ENCODE measurements at places on chromosomes 12 and 14.

- no peak for DNase-seq
Observed at GRCh38 chr12:110745542-110746284, 3.0 kb upstream of the PPP1CC start.

DNA sequence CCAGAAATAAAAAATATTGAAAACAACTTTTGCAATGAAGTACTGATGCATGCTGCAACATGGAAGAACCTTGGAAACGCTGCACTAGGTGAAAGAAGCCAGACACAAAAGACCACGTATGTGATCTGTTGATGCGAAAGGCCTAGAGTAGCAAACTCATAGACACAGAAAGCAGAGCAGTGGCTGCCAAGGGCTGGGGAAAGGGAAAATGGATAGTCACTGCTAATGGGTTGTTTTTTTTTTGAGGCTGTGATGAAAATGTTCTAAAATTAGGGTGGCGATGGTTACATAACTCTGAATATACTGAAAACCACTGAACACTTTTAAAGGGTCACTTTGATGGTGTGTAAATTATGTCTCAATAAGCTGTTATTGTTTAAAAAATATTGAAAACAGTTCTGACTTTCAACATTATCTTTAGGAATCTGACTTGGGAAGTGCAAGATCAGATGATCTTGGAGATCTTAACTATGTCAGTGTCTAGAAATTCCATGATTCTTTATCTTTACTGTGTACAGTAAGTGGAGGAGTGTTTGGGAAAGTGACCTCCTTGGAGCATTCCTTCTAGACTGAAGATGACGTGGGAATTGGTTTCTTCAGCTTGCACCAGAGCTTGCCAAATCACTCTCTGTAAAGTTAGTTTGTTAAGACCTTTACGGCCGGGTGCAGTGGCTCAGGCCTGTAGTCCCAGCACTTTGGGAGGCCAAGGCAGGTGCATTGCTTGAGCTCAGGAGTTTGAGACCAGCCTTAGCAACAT lies 12.4 kb downstream of the MLXIP start:
- no peak for DNase-seq

DNA sequence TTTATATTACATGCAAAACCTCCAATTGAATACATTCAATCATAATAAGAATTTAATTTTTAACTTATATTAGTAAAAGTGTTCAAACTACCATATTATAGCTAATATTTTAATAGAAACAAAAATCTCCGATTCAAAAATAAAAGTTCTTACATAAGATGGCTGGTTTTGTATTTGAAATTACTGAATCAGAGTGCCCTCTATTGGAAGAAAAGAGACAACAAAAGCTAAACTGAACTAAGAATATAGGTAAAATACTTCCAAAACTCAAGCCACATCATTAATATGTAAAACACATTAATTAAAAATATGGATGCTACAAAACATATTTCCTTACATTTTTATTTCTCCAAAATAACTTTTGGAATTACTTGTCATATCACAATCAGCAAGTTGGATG lies 120.3 kb downstream of the GARIN6 start:
- DNase-seq: no peak

- no peak for DNase-seq
Observed at GRCh38 chr12:120851444-120851843, 52.7 kb downstream of the SPPL3 start.

GRCh38 chr14:59566725-59567124 lies 9.9 kb downstream of the CCDC175 start:
- DNase-seq: no peak

GRCh38 chr14:23877538-23878180 lies 75.9 kb upstream of the DHRS4 start:
- no peak for DNase-seq

DNA sequence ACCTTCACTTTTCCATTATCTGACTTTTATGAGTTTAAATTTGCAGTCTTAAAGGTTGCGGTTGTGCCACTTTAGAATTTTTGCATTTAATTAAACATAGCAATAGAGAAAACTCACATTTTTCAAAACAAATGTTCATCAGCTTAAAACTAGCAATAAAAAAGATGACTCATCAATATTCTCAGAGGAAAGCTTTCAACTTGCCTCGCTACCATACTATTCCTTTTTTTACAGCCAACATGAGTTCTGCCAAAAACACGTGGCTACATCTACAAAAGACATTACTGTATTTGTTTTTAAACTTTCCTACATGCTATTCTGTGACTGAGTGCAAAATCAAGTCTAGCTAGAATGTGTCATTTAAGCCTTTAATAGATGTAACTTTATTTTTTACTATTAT lies 497.1 kb downstream of the RPS29 start:
- no peak for DNase-seq

DNA sequence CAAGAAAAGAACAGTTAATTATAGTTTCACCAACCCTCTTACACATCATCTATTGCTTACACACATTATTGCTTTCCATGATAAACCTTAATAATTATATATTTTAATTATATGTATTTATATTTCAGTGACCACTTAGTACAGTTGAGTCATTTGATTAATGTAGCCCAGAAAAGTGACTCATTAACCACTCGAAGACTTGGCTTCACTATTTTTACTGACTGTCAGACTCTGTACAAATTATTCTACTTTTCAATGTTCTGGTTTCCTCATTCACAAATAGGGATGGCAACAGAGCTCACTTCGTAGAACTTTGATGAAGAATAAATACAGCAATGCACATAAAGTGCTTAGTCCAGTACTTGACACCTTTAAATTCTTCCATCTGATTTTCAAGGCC lies 98.3 kb downstream of the CFAP54 start:
- no peak for DNase-seq

GRCh38 chr12:2054091-2055018 lies 1.6 kb downstream of the CACNA1C start:
- no peak for DNase-seq

DNA sequence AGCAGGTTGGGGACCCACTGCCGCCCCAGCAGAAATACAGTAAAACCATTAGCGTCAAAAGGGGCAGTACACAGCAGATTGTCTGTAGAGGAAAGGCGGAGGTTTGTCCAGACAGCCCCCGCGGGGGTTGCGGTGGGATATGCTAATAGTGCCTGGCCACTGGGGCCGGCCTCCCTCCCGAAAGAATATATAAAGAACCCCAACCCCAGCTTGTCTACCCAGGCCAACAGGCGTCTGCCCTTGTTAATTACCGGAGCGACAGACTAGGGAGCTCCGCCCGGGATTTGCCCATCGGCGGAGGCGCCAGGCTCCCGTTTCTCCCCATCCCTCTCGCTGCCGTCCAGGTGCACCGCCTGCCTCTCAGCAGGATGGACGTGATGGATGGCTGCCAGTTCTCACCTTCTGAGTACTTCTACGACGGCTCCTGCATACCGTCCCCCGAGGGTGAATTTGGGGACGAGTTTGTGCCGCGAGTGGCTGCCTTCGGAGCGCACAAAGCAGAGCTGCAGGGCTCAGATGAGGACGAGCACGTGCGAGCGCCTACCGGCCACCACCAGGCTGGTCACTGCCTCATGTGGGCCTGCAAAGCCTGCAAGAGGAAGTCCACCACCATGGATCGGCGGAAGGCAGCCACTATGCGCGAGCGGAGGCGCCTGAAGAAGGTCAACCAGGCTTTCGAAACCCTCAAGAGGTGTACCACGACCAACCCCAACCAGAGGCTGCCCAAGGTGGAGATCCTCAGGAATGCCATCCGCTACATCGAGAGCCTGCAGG lies at the start of gene MYF5:
MYF5 (plus strand) TSS at position 217 of the 774 bp plus-strand sequence; CDS start at position 369, 152 bp downstream.
- DNase-seq: no peak

DNA sequence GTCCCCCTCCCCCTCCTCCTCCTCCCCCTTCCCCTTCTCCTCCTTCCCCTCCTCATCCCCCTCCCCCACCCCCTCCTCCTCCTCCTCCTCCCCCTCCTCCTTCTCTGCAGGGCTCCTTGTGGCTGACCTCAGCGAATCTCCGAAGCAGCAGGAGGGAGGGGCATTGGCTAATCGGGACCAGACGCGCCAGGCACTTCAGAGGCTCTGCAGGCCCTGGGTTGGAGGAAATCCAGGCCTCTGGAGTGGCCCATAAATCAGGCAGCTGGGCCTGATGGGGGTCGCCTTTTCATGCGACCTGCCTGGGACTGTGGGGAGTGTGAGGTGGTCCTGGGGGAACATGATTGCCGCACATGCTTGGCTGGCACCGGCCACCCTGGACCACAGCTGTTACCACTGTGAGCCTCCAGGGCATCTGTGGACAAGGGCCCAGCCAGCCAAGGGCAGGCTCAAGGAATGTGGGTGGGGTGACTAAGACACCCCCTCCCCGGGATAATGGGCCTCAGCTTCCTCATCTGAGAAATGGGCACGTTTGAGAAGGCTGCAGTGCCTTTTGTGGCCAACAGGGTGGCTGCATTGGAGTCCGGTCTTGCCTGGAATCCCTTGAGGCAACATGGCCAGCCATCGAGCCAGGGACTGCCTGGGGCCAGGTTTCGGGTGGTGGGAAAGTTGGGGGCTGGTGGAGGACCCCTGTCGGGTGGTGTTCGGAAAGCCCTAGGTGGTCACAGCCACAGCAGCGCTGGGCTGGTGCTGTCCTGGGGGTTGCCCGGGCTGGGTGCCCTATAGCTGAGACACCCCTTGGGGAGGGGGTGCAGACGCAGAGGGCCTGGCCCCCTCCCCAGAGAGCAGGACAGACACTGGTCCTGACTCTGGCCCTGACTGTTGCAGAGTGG lies 12.0 kb downstream of the KIF26A start:
- peak; percentile 80 for DNase-seq

- no peak for DNase-seq
Observed at GRCh38 chr14:22252686-22253085, 336.3 kb downstream of the DAD1 start.

DNA sequence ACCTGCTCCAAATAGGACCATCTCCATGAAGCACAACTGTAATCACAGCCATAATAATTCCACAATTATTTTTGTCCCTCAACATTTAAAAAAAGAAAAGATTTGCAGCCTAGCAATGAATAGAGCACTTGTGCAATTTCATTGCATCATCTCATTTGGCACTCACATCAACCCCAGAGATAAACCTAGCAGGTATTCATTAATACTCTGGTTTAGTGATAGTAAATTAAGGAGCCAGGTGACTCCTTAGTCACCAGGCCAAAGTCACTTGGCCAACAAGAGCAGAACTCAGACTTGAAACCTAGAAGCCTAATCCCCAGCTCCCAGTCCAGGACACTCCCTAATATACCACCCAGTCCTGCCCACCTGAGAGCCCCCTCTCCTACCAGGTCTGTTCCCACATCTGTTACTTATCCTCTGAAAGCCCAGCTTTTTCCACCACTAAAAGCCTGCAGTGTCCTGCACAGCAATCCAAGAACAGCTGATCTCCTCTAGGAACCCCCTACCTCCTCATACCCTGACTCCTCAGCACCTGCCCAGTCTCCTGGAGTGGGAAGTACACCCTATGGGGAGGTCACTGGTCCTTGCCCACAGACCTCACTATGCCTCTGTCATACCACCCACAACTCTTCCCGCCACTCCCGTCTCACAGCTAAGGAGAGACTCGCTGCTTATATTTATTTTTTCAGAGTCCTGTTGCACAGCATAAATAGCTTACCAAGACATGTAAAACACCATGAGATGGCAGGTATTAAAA lies 22.1 kb downstream of the OR10P1 start:
- DNase-seq: no peak

DNA sequence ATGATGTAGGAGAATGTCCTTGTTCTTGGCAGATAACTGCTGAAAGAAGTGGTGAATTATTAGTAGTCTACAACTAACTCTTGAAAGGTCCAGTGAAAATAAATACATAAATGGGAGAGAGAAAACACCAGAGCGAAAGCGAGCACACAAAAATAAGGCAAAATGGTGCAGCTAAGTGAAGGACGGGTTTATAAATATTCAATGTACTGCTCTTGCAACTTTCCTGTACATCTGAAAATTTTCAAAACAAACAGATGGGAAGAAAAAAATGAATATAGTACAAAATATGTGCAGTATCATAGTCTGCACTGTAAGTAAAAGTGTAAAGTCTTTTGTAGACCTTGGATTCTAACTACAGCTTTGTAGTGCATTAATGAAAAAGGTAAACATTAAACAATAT lies 1.3 kb downstream of the MOK start:
- no peak for DNase-seq

DNA sequence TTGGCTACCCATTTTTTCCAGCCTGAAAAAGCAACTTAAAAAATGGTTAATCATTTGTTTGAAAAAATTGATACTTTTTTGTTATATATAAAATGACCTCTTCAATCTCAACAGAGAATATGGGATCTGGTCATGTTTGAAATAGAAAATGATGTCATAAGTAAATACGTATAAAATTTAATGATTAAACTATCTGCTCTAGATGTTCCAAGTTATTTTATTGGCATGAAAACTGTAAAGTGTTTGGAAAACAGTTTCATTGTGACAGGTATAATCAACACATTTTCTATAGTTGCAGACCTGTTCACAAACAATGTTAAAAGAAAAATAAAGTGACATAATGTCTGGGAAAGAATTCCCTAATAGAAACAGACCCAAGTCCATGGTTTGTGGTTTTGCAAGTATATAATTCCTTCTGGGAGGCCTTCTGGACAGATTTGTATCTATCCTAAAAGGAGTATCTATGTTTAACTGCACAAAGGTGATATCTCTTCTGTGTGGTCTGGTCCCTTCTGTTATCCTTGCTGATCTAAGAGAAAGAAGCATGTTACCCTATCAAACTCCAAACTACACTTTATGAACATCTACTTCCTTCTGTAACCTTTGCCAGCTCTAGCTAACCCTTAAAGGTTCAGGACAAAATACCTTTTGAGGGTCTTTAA lies 39.5 kb upstream of the LRIG3 start:
- DNase-seq: no peak

- no peak for DNase-seq
Observed at GRCh38 chr14:96149131-96149530, 55.5 kb upstream of the BDKRB2 start.

GRCh38 chr12:106873983-106874382 lies 81.7 kb upstream of the TMEM263 start:
- no peak for DNase-seq

DNA sequence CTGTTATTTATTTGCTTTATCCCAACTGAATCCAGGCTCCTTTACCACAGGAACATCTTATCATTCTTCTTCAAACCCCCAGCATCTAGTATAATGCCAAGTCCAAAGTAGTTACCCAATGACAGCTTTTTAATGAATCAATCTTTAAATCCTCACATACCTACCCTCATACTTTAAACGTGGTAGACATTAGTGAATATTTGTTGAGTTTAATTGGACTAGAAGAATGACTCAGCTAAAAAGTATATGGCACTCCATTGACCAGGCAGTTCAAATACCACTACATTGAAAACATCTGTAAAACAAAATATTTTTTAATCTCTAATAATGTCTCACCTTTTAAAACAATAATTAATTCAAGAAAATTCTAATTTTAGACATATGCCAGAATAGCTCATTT lies 98.1 kb downstream of the ZFC3H1 start:
- DNase-seq: no peak

DNA sequence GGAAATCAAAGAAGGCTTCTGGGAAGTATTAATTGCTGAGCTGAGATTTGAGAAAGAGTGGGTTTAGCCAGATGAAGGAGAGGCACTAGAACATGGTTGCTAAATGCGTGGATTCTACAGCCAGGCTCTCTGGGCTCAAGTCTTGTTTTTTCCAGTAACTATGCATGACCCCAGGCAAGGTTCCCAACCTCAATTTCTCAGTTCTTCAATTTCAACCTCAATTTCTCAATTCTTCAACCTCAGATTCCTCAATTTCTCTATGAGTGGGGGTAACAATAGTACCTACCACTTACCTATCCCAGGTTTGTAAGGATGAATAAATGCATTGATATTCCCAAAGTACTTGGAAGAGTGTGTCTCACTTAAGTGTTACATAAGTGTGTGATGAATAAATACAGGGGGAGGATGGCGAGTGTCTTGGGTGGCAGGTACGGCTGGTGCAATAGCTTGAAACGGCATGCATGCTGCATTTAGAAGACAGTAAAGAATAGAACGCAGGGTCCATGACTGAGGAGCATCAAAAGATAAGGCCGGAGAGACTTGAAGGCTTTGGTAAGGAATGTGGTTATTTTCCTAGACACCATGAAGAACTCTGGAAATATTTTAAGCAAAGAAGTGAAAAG lies 149.1 kb upstream of the ATP2B1 start:
- DNase-seq: no peak

Data from HEK293T (cell line).